ENCODE measurements at places on chromosomes 2 and 18.

GRCh38 chr2:103218516-103218915 lies 456.7 kb downstream of the TMEM182 start:
- H3K4me3 ChIP-seq: no peak overlapping the region
- H3K4me1 ChIP-seq: no peaks in the 10 kb centered on the region
- no peak for DNase-seq
- H3K27me3 ChIP-seq: no peaks in the 10 kb centered on the region

DNA sequence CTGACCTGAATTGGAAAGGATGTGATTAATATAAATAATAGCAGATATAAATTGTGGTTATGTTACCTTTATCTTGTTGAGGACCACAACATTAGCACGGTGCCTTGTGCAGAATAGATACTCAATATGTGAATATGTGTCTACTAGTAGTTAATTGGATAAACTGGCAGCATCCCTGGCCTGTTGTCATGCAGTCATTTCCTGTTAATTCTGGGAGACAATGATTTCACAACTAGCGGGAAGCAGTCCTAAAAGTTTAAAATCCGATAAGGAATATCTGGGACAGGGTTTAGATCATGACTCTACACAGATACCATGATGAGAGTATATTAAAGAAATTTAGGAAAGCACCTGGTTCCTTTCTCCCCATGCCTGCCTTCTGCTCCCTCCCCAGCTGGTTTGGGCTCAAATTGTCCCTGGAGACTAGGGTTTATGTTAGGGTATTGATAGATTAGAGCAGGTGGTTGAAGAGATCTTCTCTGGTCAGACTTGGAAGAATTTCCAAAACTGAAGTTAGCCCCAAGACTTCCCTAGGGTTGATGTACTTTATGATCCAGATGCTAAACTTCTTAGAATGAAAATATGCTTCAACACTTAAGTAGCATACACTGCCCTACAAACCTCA lies 32.8 kb downstream of the CYBRD1 start:
- H3K27me3 ChIP-seq: no peaks in the 10 kb centered on the region
- DNase-seq: no peak
- no peak overlapping the region for H3K27ac ChIP-seq
- H3K4me3 ChIP-seq: no peak overlapping the region

GRCh38 chr2:177106212-177106611 lies 106.4 kb upstream of the HNRNPA3 start:
- peaks cover 9% of the 10 kb centered on the region for H3K27me3 ChIP-seq
- no peak overlapping the region for H3K4me3 ChIP-seq
- H3K4me1 ChIP-seq: no peaks in the 10 kb centered on the region
- DNase-seq: no peak

DNA sequence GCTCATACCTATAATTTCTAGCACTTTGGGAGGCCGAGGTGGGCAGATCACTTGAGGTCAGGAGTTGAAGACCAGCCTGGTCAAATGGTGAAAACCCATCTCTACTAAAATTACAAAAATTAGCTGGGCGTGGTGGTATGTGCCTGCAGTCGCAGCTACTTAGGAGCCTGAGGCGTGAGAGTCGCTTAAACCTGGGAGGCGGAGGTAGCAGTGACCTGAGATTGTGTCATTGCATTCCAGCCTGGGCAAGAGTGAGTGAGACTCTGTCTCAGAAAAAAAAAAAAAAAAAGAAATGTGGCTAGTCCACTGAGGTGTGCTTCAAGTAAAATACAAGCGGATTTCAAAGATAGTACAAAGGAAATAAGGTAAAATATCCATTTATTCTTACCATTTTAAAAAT lies 46.2 kb downstream of the RBKS start:
- no peak overlapping the region for H3K27ac ChIP-seq
- H3K4me1 ChIP-seq: no peaks in the 10 kb centered on the region
- H3K27me3 ChIP-seq: no peaks in the 10 kb centered on the region
- DNase-seq: no peak

- H3K36me3 ChIP-seq: peaks cover 13% of the 10 kb centered on the region
- H3K27me3 ChIP-seq: peaks cover 4% of the 10 kb centered on the region
- no peak overlapping the region for H3K4me3 ChIP-seq
- no peak for DNase-seq
- peaks cover 16% of the 10 kb centered on the region for H3K4me1 ChIP-seq
Observed at GRCh38 chr2:216664593-216665034, 30.7 kb downstream of the IGFBP5 start.

DNA sequence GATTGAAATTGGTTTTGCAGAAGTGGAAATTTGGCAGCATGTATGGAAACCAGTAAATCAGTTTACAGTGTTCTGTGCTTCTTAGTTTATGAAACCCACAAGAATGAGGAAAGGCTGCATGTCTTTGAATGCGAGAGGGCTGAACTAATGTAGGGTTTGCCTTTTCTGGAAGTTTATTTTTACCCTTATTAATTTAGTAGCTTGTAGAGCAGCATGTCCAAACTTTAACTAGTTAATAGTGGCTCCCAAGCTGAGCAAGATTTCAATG lies 50.4 kb downstream of the LDLRAD4 start:
- H3K27me3 ChIP-seq: no peaks in the 10 kb centered on the region
- no peaks in the 10 kb centered on the region for H3K36me3 ChIP-seq
- DNase-seq: no peak
- H3K27ac ChIP-seq: peak overlapping the region; percentile 78

DNA sequence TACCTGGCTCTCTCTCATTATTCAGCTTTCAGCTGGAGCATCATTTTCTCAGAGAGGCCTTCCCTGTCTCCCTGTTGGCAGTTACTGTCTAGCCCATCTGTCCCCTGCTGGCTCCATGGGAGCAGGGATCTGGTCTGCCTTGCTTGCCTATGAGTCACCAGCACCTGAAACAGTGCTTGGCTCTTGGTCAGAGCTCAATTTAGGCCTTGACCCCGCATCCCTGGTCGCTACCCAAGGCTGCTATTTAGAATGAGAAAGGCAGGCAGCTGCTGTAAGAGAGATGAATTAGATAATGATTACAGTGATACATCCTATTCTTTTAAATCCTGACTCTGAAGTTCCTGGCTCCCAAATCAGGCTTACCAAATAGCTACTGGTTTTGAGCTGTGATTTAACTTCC lies 32.9 kb downstream of the KCNE4 start:
- H3K27me3 ChIP-seq: no peaks in the 10 kb centered on the region
- H3K27ac ChIP-seq: no peak overlapping the region
- H3K4me1 ChIP-seq: peaks cover 7% of the 10 kb centered on the region
- H3K4me3 ChIP-seq: no peak overlapping the region

- H3K4me1 ChIP-seq: peaks cover 42% of the 10 kb centered on the region
- H3K4me3 ChIP-seq: no peak overlapping the region
- DNase-seq: no peak
Observed at GRCh38 chr2:16162491-16163040, 222.2 kb downstream of the MYCN start.

- no peak for DNase-seq
- H3K4me1 ChIP-seq: peaks cover 20% of the 10 kb centered on the region
- no peak overlapping the region for H3K27ac ChIP-seq
- no peak overlapping the region for H3K4me3 ChIP-seq
- H3K36me3 ChIP-seq: peaks cover 5% of the 10 kb centered on the region
Observed at GRCh38 chr18:9796935-9797549, 88.7 kb upstream of the TXNDC2 start.

DNA sequence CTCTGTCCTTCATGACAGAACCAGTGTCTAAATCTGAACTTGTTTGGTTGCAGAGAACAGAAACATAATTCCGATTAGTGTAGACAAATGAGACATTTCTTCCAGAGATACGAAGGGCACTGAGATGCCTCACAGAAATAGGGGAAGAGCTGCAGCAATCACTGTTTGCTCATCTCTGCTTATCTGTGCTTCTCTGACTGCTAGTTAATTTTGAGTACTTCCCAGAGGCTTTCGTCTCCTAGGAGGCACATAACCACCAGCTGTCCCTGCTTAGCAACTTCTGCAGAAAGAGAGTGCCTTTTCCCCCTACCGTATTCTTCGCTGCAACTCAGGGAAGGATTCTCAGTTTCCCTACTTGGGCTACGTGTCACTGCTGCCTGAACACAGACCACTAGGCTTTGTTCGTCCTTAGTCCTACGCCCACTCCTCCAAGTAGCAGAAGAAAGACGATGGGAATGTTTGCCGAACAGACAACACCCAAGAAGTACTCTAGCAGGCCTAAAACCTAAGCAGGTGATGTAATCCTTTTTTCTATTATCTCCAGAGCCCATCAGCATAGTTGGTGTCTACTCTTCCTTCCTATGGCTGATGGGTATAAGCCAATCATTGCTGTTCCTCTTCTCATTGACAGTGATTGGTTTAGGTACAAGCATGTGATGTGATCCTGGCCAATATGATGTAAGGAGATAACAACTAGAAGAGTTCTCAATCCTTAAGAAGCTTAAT lies 63.6 kb downstream of the TNP1 start:
- peaks cover 13% of the 10 kb centered on the region for H3K4me1 ChIP-seq
- no peak overlapping the region for H3K27ac ChIP-seq
- H3K27me3 ChIP-seq: no peaks in the 10 kb centered on the region
- H3K4me3 ChIP-seq: no peak overlapping the region

- DNase-seq: no peak
- H3K27ac ChIP-seq: no peak overlapping the region
- no peaks in the 10 kb centered on the region for H3K4me1 ChIP-seq
- no peak overlapping the region for H3K4me3 ChIP-seq
- no peaks in the 10 kb centered on the region for H3K36me3 ChIP-seq
Observed at GRCh38 chr18:70044632-70045031, 97.0 kb upstream of the CD226 start.
